ENCODE measurements at places on chromosomes 3 and 15. TPM values are rescaled to one million over a fixed set of nuclear protein-coding genes. Genes with fewer than 3 reads are reported as not detected.
A peak's percentile ranks its signal among the peaks of the same experiment; 100 is the strongest.

TNFAIP8L3 gene
- total RNA-seq: 0.83 TPM

DNA sequence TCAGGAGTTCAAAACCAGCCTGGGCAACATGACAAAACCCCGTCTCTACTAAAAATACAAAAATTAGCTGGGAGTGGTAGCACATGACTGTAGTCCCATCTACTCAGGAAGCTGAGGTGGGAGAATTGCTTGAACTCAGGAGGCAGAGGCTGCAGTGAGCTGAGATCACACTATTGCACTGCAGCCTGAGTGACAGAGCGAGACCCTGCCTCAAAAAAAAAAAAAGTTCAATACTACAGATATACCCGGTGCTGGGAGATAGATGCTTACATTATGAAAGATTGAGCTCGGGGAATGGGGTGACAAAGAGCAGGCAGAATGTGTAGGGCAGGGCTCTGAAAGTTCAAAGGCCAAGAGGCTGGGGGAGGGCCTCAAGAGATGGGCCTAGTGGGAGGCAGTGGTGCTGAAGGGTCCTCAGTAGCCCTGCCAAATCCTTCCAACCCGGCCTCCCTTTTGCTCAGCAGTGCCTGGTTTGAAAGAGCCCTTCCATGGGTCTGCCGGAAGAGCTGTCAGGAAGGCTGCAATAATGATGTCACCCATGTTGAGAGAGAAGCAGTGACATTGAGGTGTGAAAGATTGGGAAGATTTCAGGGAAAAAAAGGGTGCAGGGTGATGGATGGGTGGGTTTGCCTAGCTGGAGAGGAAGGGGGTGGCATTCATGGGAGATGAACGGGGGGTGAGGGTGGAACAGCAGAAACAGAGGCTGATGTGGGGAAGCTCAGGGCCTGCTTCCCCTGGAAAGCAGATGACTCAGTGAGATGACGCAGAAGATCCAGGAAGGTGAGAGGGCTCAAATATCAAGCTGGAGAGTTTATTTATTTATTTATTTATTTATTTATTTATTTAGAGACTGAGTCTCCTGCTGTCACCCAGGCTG, 20.0 kb upstream of the IREB2 start:
- DNase-seq: peak; percentile 9

- peak; percentile 55 for DNase-seq
Measured at GRCh38 chr3:157100608-157101396, 59.1 kb downstream of the CCNL1 start.

DNA sequence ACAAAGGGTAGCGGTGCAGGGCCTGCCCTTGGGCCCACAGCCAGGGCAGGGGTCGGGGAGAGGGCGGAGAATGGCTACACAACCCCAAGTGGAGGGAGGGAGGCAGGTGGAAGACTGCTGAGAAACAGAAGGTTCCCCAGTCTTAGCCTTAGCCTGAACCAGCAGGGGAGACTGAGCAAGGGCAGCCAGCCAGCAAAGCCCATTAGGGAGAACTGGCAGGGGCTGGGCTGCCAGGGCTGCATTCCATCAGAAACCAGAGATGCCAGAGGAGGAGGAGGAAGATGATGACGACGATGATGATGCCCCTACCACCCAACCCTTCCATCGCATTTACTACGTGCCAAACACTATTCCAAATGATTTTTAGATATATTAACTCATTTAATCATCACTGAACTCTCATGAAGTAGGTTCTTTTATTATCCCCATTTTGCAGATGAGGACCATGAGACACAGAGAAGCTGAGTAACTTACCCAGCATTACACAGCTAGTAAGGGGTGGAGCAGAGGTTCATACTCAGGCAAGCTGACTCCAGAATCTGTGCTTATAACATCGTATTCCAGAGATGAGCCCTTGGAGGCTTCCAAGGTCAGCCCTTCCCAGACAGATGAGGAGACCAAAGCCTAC, 8.7 kb downstream of the SEMA7A start:
- no peak for DNase-seq

REC114 gene
- not detected for total RNA-seq

GRCh38 chr15:68770216-68770615, 50.5 kb downstream of the ANP32A start:
- no peak for DNase-seq

MYLK gene
- total RNA-seq: 521 TPM

DNA sequence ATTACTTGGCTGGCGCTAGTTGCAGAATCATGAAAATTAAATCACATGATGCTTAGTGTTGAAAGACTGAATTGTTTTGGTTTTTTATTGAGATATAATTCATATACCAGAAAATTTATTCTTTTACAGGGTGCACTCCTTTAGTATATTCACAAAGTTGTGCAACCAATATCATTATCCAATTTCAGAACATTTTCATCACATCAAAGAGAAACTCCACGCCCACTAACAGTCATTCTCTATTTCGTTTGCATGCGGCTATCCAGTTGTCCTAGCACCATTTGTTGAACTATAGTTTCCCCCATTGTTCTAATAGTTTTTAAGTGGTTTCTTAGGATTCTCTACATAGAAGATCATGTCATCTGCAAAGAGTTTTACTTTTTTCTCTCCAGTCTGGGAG, 3.7 kb downstream of the EHD4 start:
- DNase-seq: no peak

GRCh38 chr15:62545467-62546227, 380.6 kb upstream of the C2CD4B start:
- peak; percentile 42 for DNase-seq

DNA sequence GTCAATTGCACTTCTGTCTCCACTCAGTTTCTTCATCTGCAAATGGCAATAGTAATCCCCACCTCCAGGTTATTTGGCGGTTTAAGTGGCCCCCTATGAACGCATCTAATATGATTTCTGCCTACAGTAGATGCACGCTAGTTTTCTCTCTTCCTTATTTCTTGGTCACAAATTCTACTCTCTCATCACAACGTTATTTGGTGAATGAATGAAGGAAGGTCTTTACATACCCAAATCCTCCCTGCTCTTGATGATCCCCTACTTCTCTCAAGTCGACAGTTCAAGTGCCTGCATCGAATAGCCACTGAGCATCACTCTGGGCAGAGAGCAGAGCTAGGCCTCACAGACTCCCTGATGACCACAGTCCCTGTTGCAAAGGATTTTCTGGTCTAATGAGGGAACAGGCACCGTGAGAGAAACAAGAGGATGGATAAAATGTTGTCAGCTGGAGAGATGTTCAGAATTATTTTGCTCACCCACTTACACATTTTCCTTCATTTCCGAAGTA, 181.2 kb upstream of the SMAD3 start:
- DNase-seq: no peak

CXCR6 gene
- under 0.01 TPM for total RNA-seq

- no peak for DNase-seq
Measured at GRCh38 chr3:29267226-29267625, 13.6 kb upstream of the RBMS3 start.

DNA sequence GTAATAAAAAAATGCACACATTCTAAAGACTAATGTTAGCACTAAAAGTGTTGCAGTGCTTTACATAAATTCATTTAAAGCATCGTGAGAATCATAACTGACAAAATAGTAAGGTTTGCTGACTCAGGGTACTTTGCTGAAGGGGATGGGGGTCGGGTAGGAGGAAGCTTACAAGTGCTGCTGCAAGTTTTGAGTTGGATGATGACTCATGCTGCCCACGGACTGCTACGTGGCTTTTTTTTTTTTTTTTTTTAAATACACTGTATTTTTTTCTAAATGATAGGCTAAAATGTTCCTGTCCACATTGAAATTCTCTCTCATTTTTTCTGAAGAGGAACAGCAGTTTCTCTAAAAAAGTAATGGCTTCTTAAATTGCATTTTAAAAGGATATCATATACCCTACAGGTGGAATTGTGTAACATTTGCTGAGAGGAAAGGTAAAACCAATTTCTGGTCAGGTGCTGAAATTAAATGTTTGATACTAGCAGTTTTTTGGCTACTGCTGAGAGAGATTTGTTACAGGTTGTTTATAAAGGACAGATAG, 2.2 kb downstream of the MAPK6 start:
- DNase-seq: peak; percentile 97

GABRR3 gene
- not detected for total RNA-seq

DNA sequence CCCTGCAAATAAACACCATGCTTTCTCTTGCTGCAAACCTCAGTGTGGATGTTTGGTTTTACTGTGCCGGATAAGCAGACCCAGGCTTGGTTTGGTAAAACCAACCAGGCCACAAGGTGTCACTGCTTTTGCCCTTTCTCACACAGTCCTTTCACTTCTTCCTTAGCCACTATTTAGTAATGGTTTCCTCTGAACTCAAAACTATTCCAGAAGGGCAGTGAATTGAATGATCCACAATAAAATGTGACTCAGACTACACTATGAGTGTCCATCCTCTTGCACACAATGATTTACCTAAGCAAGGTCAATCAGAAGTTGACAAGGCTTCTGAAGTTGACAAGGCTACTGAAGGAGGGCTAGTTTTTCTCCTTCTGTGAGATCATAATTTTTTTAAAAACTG, 552.4 kb upstream of the CCDC54 start:
- DNase-seq: peak; percentile 65

FBXL22 gene
- 0.28 TPM for total RNA-seq

A4GNT gene
- total RNA-seq: not detected

AGBL1 gene
- not detected for total RNA-seq

DNA sequence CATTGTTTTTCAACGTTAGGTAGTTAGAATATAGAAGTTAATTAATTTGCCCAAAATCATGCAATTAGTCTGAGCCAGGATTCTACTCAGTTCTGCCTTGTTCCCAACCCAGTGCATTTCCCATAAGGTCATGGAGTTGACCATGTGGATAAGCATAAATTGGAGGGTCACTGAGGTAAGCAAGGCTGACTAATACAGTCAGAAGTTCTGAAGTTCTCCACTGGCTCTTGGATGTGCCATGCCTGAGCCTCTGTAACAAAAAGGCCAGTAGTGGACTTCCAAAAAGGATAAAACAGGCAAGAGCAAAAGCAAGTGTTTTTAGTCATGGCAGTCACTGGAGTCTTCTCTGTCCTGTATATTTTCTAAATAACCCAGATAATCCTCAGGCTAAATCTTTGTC, 124.4 kb upstream of the PHLDB2 start:
- no peak for DNase-seq

DNA sequence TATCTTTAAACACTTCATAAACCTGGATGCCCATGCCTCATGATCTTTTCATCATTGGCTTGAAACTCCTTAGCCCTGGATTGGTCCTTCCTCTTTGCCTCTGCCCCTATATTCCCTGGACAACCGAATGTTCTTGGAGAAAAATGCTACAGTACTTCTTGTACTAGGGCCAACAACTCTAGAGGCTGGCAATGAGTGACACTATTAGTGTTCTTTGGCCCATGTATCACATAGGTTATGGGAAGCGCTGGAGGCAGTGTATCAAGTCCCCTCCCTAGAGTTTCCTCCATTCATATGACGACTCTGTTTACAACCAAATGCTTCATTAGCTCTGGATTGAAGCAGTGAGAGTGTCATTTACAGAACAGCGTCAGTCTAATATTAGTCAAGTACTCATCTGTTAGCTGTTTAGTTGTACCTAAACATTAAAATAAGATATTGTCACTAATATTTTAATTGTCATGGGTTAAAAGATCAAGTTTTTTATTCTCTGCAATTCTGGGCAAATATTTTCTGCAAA, 66.4 kb upstream of the MYO5C start:
- no peak for DNase-seq

- no peak for DNase-seq
Measured at GRCh38 chr15:68512598-68512997, 66.2 kb upstream of the CORO2B start.

CSTA gene
- total RNA-seq: not detected

PAK6 gene
- not detected for total RNA-seq

DNA sequence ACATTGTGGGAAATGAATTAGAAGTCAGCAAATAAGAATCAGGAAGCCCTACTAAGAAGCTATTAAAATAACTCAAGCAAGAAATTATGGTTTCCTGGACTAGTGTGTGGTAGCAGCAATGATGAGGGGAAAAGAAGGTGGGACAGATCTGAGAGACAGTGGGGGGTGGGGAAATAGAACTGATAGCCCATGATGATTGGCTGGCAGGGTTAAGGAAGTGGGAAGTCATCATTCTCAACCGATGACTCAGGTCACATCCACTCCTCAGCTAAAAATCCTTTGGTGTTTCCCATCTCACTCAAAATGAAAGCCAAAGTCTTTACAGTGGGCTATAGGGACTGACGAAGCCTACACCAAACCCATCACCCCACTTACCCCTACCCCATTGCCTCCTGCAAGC, 153.9 kb upstream of the ARHGEF26 start:
- no peak for DNase-seq
